NCI-H1105 treated with DMSO at 0.1 percent for 48 hours (cell line): ENCODE measurements at places on chromosomes 11 and 22.

- DNase-seq, result no peak
Observed at GRCh38 chr11:119450590-119451326, 27.8 kb upstream of the THY1 start.

- DNase-seq, result peak; percentile 2
Observed at GRCh38 chr22:33803371-33804282, 116.6 kb downstream of the LARGE1 start.

- no peak for DNase-seq
Observed at GRCh38 chr11:100791860-100792259, 104.8 kb downstream of the ARHGAP42 start.

GRCh38 chr11:66556086-66556485, 9.4 kb downstream of the ACTN3 start:
- peak; percentile 14 for DNase-seq

GRCh38 chr22:26753125-26753862, 95.9 kb downstream of the MIAT start:
- DNase-seq, result no peak

GRCh38 chr11:17277024-17277584, 565 bp downstream of the NUCB2 start:
- DNase-seq, result peak; percentile 66

DNA sequence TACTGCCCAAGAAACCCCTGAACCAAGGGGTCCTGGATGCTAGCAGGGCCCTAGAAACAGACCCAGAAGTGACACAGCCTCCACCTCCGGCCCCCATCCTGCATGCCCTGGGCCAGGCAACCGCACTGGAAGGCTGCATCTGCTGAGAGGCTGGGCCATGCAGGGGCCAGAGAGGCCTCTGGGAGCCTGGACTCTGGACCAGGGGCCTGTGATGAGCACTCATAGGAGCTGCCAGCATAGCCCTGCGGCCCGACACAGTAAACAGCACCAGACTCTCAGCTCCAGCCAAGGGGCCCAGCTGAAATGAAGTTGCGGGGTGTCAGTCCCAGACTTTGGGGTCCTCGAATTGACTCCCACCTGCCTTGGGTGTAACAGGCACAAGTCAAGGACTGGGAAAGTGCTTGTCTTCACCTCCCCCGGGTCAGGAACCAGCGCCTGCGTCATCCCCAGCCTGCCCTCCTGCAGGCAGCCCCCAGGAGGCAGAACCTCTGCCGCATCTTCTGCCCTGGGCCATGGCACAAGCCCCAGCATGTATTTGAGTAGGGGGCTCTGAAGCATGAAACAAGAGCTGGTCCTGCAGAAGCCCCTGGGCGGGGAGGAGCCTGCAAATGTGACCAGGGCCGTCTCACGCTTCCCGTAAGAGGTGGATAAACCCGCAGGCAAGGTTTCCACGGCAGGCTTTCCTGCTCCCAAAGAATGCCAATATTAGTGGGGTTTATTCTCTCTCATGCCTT, 25.2 kb upstream of the CCND1 start:
- DNase-seq, result no peak

- DNase-seq, result no peak
Observed at GRCh38 chr11:83116015-83116641, 40.8 kb upstream of the PCF11 start.

GRCh38 chr11:7261578-7261977, 9.9 kb downstream of the SYT9 start:
- no peak for DNase-seq

- DNase-seq, result no peak
Observed at GRCh38 chr22:35498026-35498800, 42.4 kb upstream of the RASD2 start.

DNA sequence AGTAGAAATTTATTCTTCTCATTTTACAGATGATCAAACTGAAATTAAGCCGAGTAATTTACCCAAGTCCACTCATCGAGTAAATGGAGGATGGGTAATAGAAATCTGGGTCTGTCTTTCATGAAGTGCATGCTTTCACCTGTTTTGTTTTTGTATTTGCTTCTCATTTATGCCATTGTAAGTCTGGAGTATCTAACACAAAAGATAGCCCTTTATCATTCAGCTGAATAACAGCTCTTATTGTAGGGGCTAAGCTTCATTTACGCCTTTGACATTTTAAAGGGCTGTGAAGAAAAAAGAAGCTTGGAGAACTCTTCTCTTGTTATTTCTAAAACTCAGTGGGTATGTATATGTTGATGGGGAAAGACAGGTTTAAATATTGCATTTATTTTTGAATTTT, 1196.2 kb upstream of the TENM4 start:
- no peak for DNase-seq

GRCh38 chr22:42308892-42309468, 38.5 kb upstream of the TCF20 start:
- DNase-seq, result no peak

DNA sequence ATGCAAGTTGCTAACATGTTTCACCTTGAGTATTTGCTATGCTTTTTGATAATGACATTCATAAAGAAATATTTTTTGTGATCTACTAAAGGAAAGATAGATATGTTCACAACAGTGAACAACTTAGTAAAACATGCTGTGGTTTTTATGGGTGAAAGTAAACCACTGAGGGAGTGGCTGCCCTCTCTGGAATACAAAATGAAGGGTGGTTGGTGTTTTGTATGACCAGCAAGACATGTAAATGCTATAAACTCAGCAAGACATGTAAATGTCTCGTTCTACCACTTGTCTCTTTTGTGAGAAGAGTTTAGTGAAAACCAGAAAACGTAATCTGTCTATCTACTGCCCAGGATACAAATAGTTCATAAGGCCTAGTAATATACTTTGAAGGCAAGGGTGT, 7.6 kb upstream of the AMPD3 start:
- DNase-seq, result no peak

GRCh38 chr11:27253224-27253623, 109.8 kb downstream of the CCDC34 start:
- no peak for DNase-seq

- DNase-seq, result no peak
Observed at GRCh38 chr11:103537904-103538502, 428.8 kb downstream of the DYNC2H1 start.

GRCh38 chr11:118901494-118902335, 18.0 kb downstream of the CXCR5 start:
- DNase-seq, result no peak

DNA sequence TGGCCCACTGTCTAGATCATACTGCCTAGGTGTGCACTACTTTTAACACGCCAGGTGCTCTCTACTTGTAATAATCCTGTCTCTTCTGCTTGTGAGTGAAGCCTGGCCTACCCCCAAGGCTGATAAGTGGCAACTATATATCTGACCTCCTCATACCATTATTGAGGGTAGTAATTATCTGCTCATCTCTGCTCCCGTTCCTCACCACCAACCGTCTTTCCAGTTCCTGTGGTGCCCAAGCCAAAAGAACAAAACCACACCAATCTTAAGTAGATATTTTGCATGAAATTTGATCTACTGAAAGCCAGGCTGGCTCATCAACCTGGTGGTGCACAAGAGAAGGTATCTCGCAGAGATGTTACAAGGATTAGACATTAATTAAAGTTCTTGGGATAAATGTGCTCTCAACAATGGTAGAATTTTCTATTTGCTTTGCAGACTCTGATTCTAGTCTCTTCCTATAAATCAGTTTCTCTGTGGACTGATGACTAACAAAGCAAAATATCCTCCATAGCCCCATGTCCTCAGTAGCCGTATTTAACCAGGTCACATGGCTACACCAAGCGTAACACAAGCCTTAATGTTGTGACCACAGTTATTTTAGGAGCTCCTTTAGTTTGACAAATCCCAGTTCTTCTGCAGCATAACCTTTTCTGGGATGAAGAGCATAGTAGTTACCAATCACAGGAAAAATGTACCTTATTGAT, 267.2 kb downstream of the NTM start:
- no peak for DNase-seq

GRCh38 chr11:110094298-110095285, 1.4 kb downstream of the ZC3H12C start:
- no peak for DNase-seq

GRCh38 chr22:21938071-21938822, 14.4 kb downstream of the PPM1F start:
- peak; percentile 82 for DNase-seq

- peak; percentile 21 for DNase-seq
Observed at GRCh38 chr22:22753526-22754267, 109.3 kb downstream of the GGTLC2 start.

GRCh38 chr11:133968300-133968699, 11.5 kb upstream of the IGSF9B start:
- DNase-seq, result no peak

DNA sequence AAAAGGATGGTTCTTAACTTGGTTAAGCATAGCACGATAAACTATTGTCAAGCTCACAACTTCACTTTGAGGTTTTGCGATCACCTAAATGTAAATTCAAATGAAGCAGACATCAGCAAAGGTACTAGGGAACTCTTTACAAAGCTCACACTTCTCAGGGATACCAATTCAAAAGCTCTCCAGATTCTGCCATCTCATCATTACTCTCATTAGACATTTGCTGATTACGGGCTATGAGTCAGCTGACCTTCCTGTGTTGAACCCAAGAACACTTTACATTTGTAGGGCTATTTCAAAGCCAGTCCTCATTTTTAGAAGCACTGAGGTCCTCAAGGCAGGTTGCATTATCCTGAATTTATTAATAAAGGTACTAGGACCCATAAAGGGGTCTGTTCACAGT, 28.4 kb upstream of the IZUMO1R start:
- DNase-seq, result no peak

DNA sequence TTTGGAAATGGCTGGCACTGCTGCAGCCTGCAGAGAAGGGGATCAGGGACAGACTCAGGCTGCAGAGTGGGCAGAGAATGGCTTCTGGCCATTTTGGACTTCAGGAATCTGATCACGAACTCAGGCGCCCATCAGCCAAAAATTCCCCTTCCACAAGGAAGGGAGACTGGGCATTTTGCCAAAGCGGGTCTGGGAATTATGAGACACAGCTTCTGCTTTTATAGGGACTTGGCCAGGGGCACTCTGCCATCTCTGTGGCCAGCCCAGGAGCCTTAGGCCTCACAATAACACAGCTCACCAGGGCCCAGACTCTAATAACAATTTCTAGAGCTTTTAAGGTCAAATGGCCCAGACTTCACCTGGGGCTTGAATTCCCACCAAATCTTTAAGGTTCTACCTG, 74.7 kb downstream of the CHST1 start:
- DNase-seq, result peak; percentile 36

DNA sequence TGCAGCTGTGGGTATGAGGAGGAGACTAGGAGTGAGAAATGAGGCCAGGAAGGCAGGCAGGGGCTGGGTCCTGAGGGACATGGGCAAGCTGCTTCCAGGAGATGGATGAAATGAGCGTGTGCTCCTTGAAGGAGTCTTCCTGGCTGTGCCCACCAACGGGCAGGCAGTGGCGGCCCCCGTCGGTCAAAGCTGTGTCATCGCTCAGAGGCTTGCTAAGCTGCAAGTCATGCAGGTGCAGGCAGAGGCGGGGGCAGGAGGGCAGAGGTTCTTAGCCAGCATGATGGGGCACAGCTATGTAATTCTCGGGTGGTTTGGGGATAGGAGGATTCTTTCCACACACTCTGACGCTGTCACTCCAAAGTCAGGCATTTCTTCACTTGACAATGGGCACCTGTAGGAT, 12.5 kb upstream of the PEX26 start:
- no peak for DNase-seq

DNA sequence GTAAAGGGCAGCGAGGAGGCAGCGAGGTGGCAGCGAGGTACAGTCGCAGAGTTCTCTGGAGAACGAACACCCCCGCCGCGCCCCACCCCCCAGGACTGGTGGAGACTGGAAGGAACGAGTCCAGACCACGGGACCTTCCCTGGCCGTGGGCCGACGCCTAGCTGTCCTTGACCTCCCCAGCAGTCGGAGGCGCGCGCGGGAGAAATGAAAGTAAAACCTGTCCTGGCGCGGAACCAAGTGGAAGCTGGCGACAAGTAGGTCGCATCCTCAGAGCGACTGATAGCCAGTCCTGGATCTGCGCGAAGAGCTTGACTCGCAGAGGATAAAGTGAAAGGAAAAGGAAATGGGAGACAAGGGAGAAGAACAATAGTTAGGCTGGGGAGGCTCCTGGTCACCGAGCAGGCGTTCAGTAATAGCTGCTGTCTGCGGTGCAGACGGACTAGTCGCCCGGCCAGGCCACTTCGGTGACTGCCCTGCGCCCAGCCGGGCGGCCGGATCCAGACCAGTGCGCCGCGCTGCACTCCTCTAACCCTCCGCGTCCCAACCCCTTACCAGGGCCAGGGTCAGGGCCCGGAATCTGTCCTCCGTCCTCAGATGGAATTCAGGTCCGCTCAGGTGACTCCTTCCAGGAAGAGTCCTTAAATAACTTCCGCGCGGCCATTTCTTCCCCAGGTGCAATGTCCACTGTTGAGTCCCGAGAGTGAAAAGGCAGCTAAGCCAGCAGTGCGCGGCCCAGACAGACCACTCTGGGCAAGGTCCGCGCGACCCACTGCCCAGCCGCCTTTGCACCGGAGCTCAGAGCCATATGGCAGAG, 1.9 kb upstream of the ADM start:
- DNase-seq, result peak; percentile 62

DNA sequence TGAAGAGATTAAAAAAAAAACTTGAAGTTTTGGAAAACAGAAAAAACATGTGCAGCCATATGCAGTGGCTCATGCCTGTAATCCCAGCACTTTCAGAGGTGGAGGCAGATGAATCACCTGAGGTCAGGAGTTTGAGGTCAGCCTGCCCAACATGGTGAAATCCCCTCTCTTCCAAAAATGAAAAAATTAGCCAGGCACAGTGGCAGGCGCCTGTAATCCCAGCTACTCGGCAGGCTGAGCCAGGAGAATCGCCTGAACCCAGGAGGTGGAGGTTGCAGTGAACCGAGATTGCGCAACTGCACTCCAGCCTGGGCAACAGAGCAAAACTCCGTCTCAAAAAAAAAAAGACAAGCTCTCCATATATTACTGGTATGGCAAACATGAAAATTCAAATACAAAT, 7.6 kb downstream of the DLG2 start:
- no peak for DNase-seq

DNA sequence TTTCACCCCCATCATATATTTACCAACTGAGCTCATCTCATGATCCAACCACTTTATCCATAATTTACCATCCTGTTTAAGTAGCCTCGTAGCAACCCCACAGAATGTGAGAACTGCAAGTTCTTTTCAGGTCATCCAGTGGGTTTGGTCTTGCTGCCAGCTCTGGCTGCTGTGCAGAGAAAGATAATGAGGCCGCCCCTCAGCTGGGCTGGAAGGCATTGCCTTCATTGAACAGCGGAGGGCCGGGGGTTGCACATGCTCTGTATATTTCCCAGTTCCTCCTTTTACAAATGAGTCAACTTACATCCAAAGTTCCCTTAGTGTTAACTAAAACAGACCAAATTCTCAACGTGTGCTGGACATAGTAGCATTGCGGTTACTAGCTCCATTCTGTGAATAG, 96.7 kb downstream of the SYN3 start:
- no peak for DNase-seq

DNA sequence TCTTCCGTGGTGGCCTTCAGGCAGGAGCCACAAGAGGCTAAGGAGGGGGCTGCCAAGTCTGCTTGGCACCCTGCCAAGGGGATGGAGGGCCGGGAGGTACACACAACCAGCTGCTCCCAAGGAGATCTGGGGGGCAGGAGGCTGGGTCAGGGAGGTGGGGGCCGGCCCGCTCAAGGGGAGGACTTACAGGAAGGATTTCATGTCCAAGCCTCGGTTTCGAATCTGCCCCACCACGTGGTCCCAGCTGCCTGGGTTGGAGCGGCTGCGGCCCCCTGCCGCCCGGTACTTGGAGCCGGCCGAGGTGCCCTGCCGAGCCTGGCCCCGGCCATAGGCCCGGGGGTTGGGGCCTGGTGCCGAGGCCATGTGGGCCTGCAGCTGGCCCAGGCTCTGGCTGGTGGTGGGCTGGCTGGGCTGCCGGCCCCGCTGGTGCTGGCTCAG, 33.5 kb downstream of the LRRC10B start:
- DNase-seq, result peak; percentile 25

GRCh38 chr11:133723056-133723455, 122.3 kb downstream of the SPATA19 start:
- peak; percentile 99 for DNase-seq
